ENCODE measurements at places on chromosomes 1 and 21. TPM values are rescaled to one million over a fixed set of nuclear protein-coding genes. Genes with fewer than 3 reads are reported as not detected.

GRCh38 chr1:164628772-164629171 is 69.8 kb downstream of the PBX1 start:
- no peak for DNase-seq

DNA sequence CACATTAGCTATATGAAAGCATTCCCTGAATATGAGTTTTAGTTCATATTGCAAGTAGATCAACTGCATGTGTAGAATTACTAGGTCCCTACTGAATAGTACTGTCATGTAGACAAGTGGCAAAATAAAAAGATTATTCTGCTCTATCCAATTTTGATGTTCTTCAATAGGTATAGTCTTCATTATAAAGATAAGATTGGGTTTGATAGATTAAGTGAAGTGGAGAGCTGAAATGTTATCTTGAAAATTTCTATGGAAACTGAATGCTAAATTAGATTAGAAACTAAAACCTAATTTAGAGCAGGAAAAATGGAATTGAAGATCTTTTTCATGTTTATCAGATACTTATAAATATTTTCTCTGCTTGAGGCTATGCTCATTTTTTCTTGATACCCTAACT is 1610.0 kb downstream of the BRINP3 start:
- DNase-seq, result no peak

Gene FAM177B
- not detected for total RNA-seq

Gene ERICH3
- total RNA-seq, result 0.07 TPM

DNA sequence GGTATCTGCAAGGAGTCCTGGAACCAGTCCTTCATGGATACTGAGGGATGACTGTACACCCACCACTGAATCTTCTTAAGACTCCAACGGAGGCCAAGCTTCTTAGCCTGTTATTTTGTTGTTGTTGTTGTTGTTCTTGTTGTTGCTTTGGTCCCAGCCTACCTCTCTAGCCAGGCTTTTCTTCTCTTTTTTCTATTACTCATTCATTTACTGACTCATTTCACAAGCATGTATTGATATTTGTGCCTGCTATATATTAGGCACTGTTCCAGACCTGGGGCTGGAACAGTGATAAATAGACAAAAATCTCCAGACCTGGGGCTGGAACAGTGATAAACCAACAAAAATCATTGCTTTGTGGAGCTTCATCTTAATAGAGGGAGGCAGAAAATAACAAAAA is 20.4 kb downstream of the CENPF start:
- DNase-seq, result no peak

Gene LRRC41
- 48.3 TPM for total RNA-seq

Measured in right atrium auricular region (tissue), 2 donors.